CD4-positive, alpha-beta T cell treated with Interleukin-4 for 1 hour (primary cell): ENCODE measurements at places on chromosomes 6 and 20.
A peak's percentile ranks its signal among the peaks of the same experiment; 100 is the strongest.

- no peak for DNase-seq
Measured at GRCh38 chr6:128305228-128305627, 215.2 kb downstream of the PTPRK start.

- DNase-seq: no peak
Measured at GRCh38 chr6:138856654-138857053, 60.8 kb downstream of the ECT2L start.

- no peak for DNase-seq
Measured at GRCh38 chr20:21523281-21523868, 9.5 kb upstream of the NKX2-2 start.

GRCh38 chr6:137700751-137701477, 166.1 kb upstream of the TNFAIP3 start:
- DNase-seq: no peak

DNA sequence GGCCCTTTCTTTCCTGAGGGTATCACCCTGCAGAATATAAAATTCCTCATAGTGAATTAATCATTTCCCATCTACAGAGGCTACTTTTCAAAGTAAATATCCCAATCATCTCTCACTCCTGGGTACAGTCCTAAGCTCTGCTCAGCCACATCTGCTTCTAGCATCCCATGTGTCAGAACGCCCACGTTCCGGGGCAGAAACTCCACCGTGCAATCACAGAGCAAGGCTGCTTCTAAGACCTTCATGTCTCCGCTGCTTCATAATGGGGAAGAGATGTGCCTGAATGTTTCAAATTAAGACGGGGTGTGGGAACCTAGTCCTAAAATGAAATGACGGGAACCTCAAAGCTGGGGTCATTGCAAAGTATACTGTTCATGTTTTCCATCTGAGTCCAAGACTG, 208.8 kb upstream of the GMDS start:
- no peak for DNase-seq

GRCh38 chr6:1633366-1634021, 23.8 kb downstream of the FOXC1 start:
- no peak for DNase-seq

GRCh38 chr6:136646377-136646776, 96.2 kb upstream of the MAP7 start:
- no peak for DNase-seq

DNA sequence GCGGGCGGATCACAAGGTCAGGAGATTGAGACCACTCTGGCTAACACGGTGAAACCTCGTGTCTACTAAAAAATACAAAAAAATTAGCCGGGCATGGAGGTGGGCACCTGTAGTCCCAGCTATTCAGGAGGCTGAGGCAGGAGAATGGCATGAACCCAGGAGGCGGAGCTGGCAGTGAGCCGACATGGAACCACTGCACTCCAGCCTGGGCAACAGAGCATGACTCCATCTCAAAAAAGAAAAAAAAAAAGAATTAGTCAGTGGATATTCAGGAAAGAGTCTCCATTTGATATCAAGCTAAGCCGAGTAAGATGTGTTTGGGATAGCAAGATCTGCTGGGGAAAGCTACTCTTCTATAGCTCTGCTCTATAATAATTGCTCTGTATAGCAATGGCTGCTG, 41.0 kb downstream of the MOCS1 start:
- DNase-seq: no peak

DNA sequence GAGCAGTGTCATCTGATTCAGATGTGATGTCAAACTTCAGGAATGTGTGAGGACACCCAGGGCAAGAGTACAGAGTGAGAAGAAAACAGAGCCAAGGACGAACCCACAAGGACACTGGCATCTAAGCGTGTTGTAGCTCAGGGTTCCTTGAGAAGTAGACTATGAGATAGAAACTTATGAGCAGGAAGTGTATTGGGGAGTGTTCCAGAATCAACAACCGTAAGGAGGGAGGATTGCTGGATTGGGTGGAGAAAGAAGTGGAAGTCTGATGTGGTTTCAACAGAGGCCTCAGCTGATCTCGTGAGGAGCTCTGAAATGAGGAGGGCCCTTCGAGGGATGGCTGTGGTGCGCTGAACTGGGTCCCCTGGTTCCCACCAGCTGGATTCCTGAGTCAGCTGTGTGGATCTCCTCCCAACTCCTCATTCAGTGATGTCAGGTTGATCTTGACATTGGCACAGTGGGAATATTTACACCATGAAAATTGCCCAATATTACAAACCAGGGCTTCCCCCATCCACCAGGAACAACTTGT, 25.7 kb upstream of the IGF2R start:
- no peak for DNase-seq

- no peak for DNase-seq
Measured at GRCh38 chr20:44720997-44721784, 6.0 kb downstream of the CCN5 start.

DNA sequence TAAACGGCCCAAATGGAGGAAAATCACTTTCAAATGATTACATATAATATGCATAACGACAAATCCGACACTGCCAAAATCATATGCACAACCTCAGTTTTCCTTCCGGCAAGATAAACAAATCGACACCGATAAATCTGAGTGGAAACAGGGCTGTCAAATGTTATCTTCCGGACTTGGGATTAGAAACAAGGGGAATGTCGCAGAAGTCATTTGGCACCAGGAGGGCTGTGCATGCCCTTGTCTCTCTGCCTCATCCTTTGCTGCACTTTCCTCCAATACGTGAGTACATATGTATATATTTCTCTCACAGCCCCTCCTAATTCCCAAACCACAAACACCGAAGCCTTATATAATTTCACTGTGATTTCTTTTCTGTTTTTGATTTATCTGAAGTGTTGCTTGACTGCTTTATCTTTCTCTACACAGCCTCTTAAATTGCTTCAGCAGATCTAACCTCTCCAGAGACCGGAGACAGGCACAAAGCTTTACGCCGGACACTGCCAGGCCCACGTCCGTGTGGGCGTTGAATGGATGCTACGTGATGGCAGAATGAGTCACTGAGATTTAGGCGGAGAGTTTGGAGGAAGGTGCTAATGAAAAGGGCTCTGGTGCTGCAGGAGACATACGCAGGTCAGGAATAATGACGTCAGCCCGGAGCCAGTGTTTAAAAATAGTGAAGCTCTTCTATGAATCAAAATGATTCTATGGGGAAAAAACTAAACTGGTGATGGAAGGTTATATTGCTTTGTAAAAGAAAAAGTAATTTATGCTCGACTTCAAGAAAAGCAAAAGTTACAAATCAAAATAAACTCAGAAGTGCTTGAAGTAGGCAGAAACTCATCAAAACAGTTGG, 21.0 kb upstream of the PRELID3B start:
- no peak for DNase-seq

- no peak for DNase-seq
Measured at GRCh38 chr20:2631228-2631627, 21.2 kb upstream of the NOP56 start.

DNA sequence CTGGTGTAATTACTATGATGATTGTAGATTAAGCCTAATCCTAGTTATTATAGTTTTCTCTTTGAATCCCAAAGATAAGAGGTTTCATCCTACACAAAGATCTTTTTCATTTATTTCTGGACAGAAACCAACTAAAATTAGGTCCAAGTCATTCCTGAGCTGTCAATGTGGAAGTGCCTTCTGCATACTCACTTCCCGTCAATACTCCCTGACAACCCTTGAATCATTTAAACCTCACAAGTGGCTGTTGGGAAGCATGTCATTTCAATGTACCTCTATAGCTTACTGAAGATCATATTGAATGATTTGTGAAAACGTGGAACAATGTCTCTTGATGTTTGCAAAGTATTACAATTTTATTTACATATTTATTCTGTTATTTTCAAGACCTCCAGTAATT, 274.1 kb downstream of the HACE1 start:
- no peak for DNase-seq

DNA sequence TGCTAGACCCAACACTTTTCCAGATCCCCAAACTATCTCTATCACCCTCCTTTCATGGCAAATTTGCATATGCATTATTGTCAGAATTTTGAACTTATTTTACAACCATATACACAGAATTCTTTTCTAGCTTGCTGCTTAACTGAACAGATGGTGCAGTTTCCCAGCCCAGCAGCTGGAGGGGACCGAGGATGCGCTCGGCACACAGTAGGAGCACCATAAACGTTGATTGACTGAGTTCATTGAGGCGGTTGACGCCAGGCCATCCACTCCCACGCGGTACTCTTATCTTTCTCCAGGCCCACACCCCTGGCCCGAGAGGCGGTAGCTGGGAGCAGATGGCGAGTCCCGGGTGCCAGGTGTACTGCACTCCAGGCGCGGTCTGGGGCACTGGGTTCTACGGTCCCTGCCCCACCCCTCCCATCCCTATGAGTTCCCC, 6.8 kb upstream of the SOX4 start:
- no peak for DNase-seq

- DNase-seq: no peak
Measured at GRCh38 chr20:45269754-45270270, 15.4 kb upstream of the SLPI start.

- no peak for DNase-seq
Measured at GRCh38 chr20:8587251-8587650, 455.2 kb downstream of the PLCB1 start.

- no peak for DNase-seq
Measured at GRCh38 chr6:134493789-134494188, 175.9 kb upstream of the SGK1 start.

DNA sequence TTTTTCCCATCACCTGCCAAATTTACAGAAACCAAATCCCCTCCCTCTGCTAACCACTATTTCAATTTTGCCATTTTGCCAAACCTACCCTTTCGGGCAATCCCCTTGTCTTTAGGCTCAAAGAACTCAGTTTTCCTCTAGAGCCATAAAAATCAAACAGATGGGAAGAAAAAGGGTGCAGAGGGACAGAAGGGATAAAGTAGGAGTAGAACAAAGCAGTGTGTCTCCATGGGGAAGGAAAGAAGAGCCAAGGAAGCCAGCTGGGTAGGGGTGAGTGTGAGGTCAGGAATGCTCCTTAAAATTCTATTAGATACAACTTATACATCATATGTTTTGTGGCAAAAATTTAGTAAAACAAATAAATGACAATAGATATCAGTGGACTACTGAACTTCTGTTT, 316.5 kb downstream of the BTBD9 start:
- DNase-seq: no peak

- DNase-seq: no peak
Measured at GRCh38 chr20:764255-764654, 4.0 kb downstream of the SLC52A3 start.

GRCh38 chr6:10561611-10562199, 40.6 kb downstream of the GCNT2 start:
- no peak for DNase-seq

- DNase-seq: no peak
Measured at GRCh38 chr6:136060759-136061158, 189.4 kb downstream of the MTFR2 start.

- DNase-seq: no peak
Measured at GRCh38 chr6:80535914-80536565, 429.6 kb downstream of the BCKDHB start.

DNA sequence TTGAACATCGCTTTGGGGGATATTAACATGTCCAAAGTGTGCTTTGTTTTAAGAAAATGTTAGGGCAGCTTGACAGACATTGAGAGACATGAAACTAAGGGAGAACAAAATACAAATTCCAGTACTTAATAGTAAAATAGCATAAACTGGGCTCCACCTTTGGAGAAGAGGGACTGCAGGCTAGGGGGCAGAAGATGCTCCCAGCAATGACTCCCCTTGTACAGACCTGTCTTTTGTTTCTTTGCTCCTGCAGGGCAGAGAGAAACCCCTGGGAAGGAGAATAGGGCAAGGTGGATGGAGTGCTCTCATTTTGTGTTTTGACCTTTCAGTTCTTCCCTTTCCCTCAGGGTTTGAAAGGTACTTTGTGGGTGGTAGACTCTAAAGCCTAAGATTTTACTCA, 115.6 kb upstream of the PLCB4 start:
- DNase-seq: no peak

- DNase-seq: no peak
Measured at GRCh38 chr6:168962886-168963285, 290.8 kb downstream of the THBS2 start.

GRCh38 chr20:38806855-38807655, 1.6 kb downstream of the PPP1R16B start:
- peak; percentile 67 for DNase-seq

- DNase-seq: no peak
Measured at GRCh38 chr20:1204113-1204512, 859 bp downstream of the C20orf202 start.

- no peak for DNase-seq
Measured at GRCh38 chr20:10558635-10559187, 115.1 kb downstream of the JAG1 start.

GRCh38 chr6:145036236-145036635, 699.1 kb downstream of the EPM2A start:
- no peak for DNase-seq

- peak; percentile 26 for DNase-seq
Measured at GRCh38 chr6:85537055-85537494, 56.6 kb downstream of the SNX14 start.

- no peak for DNase-seq
Measured at GRCh38 chr6:28811873-28812272, 111.9 kb downstream of the TRIM27 start.

- no peak for DNase-seq
Measured at GRCh38 chr6:143224516-143224915, 163.8 kb downstream of the AIG1 start.

DNA sequence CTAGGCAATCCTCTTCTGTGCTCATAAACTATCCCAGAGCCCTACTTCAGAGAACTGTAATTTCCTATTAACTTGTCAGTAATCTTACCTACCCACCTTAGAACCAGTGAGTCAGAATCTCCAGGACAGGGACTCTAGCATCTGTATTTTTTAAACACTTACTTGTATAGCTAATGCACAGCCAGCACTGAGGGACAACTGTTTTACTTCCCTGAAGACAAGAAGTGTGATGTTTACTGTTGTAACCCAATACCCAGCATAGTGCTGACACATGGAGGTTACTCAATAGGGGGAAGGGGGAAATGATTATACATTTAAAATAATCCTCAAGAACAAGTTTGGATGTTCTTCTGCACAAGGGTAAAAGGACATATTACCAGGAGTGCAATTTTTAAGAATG, 130.8 kb downstream of the BTBD9 start:
- DNase-seq: no peak

- no peak for DNase-seq
Measured at GRCh38 chr6:126447367-126447766, 107.5 kb downstream of the CENPW start.

- peak; percentile 86 for DNase-seq
Measured at GRCh38 chr6:36755435-36756348, 58.1 kb downstream of the RAB44 start.
